ENCODE measurements at places on chromosomes 5 and 9. TPM values are rescaled to one million over a fixed set of nuclear protein-coding genes. Genes with fewer than 3 reads are reported as not detected.

GRCh38 chr9:132585954-132586829 is 3.8 kb downstream of the BARHL1 start:
- DNase-seq, result no peak

- DNase-seq, result no peak
Observed at GRCh38 chr5:73303148-73304079, 130.4 kb downstream of the TMEM174 start.

- no peak for DNase-seq
Observed at GRCh38 chr9:118003240-118003639, 299.0 kb downstream of the TLR4 start.

- DNase-seq, result no peak
Observed at GRCh38 chr9:98101868-98102273, 17.2 kb downstream of the TRIM14 start.

DNA sequence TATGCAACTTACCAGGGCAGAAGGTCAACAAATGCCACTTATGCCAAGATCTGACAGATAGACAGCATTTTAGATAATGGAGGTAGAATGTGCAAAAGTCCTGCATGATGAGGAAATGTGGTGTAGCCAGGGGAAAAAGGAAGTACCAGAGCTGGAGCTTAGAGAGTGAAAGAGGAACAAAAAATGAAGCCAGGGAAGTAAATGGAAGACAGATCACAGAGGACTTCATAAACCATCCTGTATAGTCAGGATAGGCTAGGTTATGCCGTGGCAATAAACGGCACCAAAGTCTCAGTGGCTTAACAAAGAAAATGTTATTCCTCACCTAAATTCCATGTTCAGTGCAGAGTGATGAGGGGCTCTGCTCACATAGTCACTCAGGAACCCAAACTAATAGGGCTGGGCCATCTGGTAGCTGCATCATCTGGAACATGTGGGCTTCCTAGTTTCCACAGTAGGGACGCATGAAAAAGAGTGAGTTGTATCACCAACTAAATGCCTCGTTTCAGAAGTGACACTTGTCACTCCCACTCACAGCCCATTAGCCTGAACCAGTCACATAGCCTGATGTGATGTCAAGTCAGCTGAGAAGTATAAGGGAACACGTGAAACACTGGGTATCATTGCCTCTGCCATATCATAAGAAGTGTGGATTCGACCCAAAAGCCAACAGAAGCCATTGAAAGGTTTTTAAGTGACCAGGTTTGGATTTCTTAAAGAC is 70.3 kb downstream of the SH3RF2 start:
- DNase-seq, result no peak

Gene ADGRV1
- total RNA-seq, result 1.4 TPM

DNA sequence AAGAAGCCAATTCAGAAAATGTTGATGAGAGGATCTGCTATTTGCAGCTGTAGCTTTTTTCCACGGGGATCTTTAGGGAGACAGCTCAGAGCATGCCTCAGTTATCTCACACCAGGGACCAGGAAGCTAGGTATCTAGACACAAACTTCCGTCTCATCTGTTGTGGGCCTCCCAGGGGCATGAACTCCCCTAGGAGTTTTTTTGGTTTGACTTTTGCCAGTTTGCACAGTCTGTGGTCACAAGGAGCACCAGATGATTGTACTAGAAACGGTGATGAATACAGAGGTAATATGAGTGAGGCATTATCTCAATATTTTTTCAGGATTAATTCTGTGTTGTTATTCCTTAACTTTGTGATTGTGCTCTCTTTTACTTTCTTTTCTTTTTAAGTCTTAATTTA is 533.2 kb upstream of the SEMA6A start:
- no peak for DNase-seq

Gene PCDHGA7
- total RNA-seq, result 6.1 TPM

DNA sequence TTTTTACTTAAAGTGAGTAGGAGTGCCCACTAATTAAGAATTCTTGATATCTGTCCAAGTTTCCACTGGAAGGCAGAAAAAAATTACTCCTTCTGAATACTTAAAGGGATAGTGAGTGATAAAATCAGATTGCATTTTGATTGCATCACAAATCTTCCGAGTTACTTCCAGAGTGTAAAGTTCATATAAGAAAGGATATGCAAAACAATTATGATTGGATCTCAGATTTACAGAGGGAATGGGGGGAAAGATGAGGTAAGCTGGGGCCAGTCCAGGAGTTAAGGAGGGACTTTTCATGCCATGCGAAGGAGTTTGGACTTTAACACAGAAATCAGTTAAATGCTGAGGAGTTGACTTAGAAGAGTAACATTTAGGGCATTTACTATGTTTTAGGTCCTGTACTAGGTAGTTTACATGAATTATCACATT is 9.3 kb upstream of the RNF145 start:
- no peak for DNase-seq

DNA sequence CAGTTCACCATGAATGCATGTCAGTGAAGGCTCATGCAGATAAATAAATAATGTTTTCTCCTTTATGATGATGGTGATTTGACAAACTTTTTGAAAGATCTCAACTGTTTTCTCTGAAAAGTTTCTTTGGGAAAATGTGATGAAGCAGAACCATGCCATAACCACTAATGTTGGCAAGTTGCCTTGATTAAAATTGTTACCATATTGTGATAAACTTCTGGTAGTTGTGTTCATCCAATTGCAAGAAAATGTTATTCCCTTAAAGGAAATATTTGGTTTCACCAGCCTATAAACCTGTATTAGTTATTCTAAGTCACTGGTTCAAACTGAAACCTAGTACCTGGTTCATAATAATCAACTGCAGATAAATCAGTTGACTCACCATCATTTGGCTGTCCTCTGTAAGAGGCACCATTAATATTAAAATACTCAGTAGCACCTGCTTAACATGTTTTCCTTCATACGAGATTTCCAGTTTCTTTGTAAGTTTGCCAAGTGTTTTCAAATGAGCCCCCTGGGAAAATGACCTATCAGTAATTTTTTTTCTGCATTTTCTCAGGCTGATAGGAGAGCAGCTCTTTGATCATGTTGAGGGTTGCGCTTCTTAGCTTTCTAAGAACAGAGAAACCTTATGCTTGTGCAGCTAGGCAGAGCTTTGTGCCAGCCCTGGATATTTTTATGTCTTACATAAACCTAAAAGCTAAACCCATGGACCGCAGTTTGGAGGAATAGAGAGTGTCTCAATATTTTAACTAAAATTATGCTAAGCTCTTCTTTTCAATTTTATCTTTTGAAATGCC is 88.0 kb downstream of the LURAP1L start:
- DNase-seq, result no peak

DNA sequence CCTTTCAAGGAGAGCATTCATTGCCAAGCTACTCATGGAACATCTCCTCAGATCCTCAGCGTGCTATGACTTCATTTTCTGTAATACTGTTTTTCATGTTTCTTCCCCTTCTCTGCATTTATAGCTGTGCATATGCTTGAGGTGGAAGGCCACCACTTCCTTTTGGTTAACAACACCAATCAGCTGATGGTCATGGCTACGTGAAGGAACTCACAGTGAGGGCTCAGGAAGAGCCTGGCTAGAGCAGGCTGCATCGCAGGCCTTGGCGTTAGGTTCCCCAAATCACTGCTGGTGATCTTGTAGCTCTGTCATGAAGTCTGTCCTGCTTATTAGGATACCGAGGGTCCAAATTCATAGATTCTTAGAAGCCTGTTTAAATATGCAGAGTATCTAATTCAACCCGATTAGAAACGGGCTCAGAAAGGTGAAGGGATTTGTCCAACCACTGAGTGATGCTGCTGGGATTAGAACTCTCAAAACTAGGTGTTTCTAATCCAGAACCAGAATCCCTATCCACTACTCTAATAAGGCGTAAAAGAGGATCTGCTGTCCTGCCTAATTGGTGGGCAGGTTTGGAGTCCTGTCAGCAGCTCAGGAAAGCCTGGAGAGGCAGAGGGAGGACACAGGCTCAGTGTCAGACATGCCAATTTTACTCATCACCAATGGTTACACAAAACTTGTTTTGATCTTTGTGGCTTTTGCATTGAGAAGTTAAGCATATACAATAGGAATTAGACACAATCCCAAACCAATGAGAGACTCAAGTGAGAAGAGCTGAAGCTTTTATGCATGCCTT is 7.5 kb downstream of the SYK start:
- DNase-seq, result no peak

Data from right atrium auricular region (tissue), 2 donors.